Effector CD8-positive, alpha-beta T cell (primary cell): ENCODE measurements at places on chromosomes 6 and 20.

GRCh38 chr6:114084327-114084890, 113.5 kb upstream of the HDAC2 start:
- no peak for DNase-seq

- DNase-seq: no peak
Measured at GRCh38 chr6:17987697-17988421, 424 bp upstream of the KIF13A start.

DNA sequence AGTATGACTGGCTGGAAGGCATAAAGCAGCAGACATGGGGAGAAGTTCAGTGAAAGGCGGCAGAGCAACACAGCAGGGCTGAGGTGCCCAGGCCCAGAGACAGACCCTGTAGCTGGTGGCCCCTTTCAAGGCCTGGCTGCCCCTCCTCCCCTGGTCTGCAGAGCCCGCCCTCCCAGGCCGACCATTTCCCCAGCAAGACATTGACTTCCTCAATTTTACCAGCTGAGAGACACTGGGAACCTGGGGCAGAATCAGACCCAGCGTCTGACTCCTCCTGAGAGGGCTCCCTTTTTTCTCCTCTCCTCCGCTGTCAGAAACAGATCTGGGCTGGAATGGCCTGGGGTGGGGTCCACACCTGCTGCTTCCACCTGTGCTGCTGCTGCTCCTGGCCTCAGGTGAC, at the start of gene TREML4:
TREML4 (plus strand) TSS at position 254 of the 400 bp plus-strand sequence; CDS start at position 333, 79 bp downstream.
- DNase-seq: no peak

DNA sequence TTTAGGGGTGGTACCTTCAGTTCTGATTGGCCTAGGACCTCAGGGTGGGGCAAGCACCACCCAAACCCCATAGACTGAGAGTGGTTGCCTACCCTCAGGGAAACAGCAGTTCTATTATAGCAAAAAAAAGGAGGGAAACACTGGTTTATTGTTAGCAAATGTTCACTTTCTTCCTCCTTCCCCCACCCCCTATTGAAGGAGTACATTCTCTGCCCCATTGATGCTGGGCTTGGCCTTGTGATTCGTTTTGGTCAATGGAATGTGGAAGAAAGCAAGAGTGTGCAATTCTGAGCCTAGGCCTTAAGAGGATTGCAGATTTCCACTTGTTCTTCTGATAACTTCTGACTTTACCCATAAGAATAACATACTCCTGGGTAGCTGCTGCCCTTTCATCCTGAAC, 255.8 kb downstream of the NFATC2 start:
- DNase-seq: no peak

DNA sequence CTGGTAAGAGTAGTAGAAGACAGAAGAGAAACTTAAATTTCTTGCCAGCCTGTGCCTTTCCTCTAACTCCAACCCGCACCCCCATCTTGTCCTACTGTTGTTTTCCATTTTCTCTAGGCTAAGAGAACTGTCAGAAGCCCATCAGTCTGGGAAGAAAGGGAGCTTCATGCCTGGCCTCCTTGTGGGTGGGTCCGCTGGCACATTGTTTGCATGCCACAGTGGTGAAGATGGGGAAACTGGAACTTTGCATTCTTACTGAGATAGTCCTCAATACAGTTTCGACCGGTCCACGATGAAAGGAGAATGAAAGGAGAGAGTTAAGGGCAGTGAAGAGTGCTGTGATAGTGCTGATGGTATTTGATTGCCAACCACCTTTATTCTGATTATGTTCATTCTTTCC, 103.1 kb downstream of the TCP11 start:
- no peak for DNase-seq

GRCh38 chr6:183668-184067, 108.6 kb upstream of the DUSP22 start:
- no peak for DNase-seq

DNA sequence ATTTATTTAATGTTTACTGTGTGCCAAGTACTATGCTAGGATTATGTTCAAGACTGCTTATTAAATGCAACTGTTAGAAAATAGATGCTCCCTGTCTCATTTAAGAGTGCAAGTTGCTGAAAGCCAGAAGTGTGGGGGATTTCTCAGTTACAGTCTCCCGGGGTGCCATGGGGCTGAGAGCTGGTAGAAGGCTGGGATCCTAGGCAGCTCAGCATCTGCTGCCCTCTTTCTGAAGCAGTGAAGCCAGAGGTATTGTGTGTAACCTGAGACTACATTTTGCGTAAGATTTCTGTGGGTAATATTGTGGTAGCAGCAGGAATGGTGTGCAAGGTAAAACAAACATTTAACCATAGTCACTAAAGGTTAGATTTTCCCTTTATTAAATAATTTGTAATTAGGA, 120.6 kb downstream of the AKAP7 start:
- no peak for DNase-seq

DNA sequence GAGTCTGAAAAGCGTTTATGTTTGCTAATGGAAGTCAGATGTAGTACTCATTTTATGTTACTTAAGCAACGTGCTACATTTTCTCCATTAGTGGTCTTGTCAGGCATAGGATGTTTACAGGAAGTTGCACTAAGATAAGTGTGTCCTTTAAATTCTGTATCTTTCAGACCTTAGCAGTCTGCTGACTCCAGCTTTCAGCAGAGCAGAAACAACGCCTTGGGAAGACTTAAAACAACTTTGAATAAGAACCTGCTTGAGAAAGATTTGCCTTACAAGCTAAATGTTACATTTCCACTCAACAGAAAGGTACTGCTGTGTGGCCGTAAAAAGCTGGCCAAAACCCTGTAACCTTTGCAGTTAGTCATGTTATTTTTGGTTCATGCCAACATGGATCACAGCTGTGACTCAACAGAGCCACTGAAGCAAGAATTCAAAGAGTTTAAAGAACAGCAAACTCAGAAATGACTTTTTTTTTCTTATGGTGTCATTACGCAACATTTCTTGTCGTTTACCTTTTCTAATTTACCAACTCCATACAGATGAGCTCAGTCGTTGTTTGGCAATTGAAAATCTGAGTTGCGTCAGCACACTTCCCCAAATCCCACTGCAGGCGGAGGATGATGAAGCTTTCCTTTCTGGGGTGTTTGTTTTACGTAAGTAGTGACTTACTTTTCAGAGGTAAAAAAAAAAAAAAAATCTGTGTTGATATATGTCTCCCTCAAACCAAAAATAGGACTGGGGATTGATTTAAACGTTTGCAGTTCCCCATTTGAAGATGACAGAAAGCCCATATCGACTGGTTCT, 27.9 kb upstream of the BMP6 start:
- DNase-seq: no peak

DNA sequence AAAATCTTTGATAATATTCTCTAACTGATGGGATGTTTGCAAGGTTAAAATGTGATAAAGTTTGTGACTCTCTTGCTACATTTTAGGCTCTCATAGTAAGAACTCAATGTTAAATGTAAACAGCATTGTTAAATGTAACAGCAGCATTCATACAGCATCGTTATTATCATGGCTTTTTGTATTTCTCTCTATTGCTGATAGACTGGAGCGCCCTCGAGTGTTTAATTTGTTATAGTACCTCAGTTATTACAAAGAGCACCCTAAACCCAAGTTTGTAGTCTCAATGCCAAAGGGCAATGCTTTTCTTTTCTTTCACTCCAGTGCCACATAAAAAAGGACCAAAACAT, 14.9 kb upstream of the TTPAL start:
- no peak for DNase-seq

DNA sequence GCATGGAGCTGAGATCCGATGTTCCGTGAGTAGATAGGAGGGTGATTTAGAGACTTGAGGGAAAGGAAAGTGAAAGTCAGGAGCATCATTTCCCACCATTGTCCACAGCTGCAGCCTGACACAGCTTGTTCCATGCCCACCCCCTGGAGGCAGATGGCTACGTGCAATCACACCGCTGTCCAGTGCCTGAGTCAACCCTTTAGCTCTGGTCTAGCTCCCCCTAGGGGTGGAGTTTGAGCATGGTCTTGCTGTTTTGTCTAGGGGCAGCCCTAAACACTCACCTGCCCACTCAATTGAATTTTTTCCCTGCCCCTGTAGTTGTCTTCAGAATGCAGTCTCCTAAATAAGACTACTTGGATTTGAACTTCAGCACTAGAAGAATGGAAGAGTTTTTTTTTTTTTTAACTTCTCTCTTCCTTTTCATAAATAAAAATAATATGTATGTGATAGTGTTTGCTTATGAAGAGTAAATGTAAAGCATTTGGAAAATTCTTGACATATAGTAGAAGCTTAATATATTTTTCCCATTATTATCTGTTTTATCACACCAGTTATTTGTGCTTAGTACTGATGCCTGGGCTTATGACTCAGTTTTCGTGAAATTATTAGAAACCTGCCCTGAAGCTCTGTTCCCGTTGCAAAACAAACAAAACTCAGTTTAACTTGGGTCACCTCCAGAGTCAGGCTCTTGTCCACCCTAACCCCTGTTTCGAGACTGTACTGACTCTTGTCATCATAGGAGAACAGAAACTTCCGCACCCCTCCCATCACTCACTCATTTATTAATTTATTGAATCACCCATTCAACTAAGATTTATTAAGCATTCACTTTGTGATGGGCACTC, 814.8 kb downstream of the MAFB start:
- no peak for DNase-seq

DNA sequence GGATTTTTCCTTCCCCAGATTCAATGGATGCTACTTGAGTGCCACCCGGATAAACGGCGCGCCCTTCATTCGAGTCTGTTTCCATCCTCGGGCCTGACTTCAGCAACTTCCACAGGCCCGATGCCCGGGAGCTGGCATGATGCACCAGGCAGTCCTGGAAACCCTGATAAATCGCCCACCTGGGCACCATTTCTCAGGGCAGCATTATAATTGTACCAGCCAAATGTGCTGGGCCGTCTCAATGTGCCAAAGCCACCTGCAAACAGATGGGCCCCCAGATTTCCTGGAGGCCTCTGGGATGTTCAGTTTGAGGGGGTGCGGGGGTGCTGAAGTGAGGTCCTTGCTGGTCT, 65.8 kb downstream of the NOL4L start:
- DNase-seq: no peak

- DNase-seq: no peak
Measured at GRCh38 chr6:64896939-64897338, 810.1 kb downstream of the EYS start.

DNA sequence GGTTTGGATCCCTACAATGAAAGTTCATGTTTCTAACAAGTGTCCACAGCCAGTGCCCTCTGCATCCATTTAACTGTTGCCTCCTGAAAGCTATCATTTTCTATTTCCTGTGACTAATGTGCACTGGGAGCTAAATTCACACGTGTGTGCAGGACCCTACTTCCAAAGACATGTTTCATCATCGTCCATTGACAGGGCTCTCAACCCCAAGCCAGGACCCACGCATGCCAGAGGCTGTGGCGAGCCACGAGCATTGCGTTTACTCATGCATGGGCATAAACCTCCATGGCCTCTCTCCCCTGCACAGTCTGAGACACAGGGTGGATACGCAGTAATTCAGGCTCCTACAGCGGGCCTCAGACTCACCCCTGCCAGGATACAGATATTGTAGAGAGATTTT, 153.2 kb downstream of the MAFB start:
- no peak for DNase-seq

DNA sequence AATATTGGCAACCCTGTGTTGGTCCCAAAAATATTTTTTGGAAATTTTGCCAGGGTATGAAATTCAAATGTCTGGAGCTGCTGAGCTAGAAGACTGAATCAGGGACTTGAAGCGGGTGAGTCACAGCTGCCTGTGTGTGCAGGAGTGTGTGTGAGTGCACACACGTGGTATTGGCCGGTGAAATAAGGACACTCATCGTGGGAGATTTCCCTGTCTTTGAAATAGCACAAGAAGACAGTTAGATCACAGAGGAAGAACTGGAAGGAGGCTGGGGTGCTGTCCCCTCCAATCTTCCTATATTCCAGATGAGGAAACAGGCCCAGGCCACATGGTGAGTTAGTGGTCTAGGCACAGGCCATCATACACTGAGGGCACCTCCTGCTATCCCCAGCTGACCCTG, 123.8 kb upstream of the MLN start:
- no peak for DNase-seq

DNA sequence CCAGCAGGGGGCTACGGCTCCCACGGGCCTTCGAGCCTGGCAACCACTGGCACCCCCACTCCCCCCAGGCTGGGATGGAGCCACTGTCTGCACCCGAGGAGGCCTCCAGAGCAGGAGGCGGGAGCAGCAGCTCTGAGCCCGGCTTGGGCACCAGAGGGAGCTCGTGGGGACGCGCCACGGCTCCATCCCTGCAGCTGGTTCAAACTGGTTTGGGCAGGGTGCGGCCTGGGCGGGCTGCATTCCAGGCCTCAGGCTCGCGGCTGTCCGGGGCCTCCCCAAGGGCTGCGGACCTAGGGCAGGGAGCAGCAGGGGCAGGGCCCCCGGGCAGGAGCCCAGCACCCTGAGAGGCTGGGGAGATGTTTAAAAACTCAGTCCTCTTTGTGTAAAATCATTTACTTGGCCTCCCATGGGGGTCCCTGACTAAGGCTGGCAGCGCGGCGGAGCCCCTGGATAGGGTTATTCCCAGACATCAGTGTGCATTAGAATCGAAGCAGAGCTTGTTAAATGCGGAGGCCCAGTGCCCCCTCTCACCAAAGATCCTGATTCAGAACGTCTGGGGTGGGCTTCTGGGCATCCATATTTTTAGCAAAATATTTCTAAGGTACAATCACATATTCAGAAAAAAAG, 4.1 kb upstream of the BCAS4 start:
- DNase-seq: peak; percentile 66

DNA sequence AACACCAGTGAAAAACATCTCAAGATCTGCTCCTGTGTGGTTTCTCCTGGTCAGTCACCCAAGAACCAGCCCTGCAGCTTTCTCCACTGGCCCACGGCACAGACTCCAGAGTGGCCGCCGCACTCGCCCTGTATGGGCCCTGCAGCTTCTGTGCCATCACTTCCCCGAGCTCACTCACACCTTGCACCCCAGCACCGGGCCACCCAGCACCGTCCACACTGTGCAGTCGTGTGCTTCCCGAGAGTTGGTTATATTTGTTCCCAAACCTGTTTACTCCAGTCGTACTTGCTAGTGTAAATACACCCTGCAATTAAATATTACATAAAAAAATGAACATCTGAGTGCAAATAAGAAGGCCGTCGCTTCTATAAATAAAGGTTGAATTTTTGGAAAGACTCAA, 341.7 kb downstream of the CDH26 start:
- DNase-seq: no peak

DNA sequence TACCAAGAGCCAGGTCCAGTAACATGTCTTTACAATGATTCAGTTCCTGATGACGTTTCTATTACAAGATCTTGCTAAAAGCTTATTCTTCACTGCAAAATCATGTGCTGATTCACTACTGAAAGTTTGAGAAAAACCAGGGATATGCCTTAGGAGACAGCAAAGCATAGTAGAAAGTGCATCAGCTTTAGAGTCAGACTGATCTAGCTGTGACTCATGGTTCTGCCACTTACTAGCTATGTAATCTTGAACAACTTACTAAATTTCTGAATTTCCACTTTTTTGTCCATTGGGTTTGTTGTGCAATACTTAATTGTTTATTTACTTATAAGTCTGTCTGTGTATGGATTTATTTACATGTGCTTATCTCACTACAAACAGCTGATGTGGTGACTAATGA, 198.5 kb upstream of the RSPO3 start:
- DNase-seq: no peak

GRCh38 chr6:22972771-22973170, 403.4 kb downstream of the HDGFL1 start:
- no peak for DNase-seq

GRCh38 chr6:81605526-81605925, 147.0 kb downstream of the TENT5A start:
- DNase-seq: no peak

GRCh38 chr20:62773845-62774714, 22.2 kb upstream of the MRGBP start:
- DNase-seq: no peak
